ENCODE measurements at places on chromosomes 6 and 20. TPM values are rescaled to one million over a fixed set of nuclear protein-coding genes. Genes with fewer than 3 reads are reported as not detected.

DLK2 gene
- total RNA-seq: 1.8 TPM

MEP1A gene
- not detected for total RNA-seq

HTR1B gene
- total RNA-seq: 0.32 TPM

TBX18 gene
- total RNA-seq: 7.0 TPM

AHI1 gene
- 12.0 TPM for total RNA-seq

TTLL9 gene
- not detected for total RNA-seq

CDH22 gene
- not detected for total RNA-seq

PPP1R3D gene
- total RNA-seq: 5.8 TPM

HTR1E gene
- not detected for total RNA-seq

TRAPPC3L gene
- not detected for total RNA-seq

SEC23B gene
- 48.0 TPM for total RNA-seq

KDM1B gene
- 6.5 TPM for total RNA-seq

FBXO9 gene
- total RNA-seq: 18.4 TPM

RIPOR3 gene
- total RNA-seq: 13.7 TPM

FNDC1 gene
- total RNA-seq: not detected

C6orf89 gene
- total RNA-seq: 57.2 TPM

PLN gene
- total RNA-seq: not detected

TBC1D32 gene
- 5.3 TPM for total RNA-seq

PNLDC1 gene
- not detected for total RNA-seq

PHACTR1 gene
- total RNA-seq: 0.16 TPM

GLP1R gene
- total RNA-seq: not detected

HMGA1 gene
- 889 TPM for total RNA-seq

MYL9 gene
- 150 TPM for total RNA-seq

PRKN gene
- 3.8 TPM for total RNA-seq

MYB gene
- total RNA-seq: 2.5 TPM

FBXO5 gene
- 11.7 TPM for total RNA-seq

GATA5 gene
- not detected for total RNA-seq

CEP250 gene
- 20.8 TPM for total RNA-seq

SNAP91 gene
- total RNA-seq: 0.52 TPM

NINL gene
- total RNA-seq: 9.0 TPM

FAM50B gene
- total RNA-seq: 10.1 TPM

YTHDF1 gene
- 38.6 TPM for total RNA-seq

SRMS gene
- not detected for total RNA-seq

KCNK15 gene
- total RNA-seq: not detected
